Stimulated activated CD8-positive, alpha-beta memory T cell treated with anti-CD3 and anti-CD28 coated beads, Interleukin-15, amount 100 ng/mL, for 48 hours (primary cell): ENCODE measurements at places on chromosomes 7 and 10.

- DNase-seq, result no peak
Observed at GRCh38 chr10:63637901-63638327, 116.7 kb downstream of the REEP3 start.

DNA sequence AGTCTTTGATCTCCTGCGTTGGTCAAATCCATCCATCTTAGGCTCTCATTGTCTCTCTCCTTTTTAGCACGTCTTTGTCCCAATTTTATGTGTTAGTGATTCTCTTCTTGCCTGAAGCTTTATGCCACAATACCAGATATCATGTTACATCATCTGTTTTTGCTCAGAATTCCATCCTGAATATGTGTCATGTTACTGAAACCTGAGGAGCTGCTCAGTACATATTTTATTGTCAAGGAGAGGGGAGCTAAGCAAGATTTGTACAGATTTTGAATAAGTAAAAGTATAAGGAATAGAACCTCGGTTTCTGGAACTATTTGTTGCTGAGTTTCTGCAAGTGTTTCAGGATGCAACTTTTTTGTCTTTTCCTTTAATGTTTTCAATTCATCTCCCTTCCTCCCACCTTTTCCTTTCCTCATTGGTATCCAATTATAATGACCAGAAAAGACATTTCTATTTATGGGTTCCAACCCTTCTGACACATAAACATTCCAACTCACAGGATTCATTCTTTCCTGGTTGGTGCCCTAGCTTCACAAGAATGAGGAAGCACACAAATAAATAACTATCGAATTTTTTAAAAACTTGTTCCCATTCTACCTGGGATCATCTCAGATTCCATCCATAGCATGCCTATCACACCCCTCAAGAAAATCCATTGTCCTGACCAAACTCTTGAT lies 291.8 kb downstream of the CRPPA start:
- DNase-seq, result no peak

- DNase-seq, result no peak
Observed at GRCh38 chr10:27701938-27702537, 43.6 kb downstream of the MKX start.

DNA sequence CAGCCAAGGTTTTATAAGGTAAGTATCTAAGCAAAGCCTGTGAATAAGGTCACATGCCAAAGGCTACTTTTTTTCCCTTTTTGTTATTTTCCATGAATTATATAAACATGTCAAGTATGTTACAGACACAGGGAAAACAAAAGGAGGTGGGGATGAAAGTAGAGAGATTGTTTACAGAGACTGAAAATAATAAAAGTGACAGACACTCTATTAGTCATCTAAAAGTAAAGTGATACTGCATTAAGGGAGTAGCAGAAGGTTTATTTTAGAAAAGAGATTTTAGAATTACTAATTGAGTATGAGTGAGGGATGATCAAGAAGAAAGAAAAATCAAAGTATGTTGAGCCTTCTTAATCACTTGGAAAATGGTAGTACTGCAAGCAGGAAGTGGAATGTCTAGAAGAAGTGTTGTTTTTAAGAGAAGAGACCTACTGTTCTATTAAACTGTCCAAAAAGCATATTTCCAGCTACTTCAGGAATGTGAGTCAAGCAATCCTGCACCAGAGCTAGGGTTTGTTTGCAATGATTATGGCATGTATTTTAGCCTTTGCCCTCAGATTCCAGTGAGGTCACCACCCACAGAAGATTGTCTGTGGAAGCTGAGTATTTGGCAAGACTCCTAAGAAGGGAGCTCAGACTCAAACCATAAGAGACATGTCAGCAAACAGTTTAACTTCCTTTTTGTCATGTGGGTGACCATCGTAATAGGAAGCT lies 177.9 kb upstream of the PLXDC2 start:
- DNase-seq, result no peak

GRCh38 chr10:73228247-73228646 lies 18.8 kb downstream of the DNAJC9 start:
- DNase-seq, result no peak

GRCh38 chr7:48096273-48096672 lies 7.2 kb downstream of the UPP1 start:
- DNase-seq, result no peak

DNA sequence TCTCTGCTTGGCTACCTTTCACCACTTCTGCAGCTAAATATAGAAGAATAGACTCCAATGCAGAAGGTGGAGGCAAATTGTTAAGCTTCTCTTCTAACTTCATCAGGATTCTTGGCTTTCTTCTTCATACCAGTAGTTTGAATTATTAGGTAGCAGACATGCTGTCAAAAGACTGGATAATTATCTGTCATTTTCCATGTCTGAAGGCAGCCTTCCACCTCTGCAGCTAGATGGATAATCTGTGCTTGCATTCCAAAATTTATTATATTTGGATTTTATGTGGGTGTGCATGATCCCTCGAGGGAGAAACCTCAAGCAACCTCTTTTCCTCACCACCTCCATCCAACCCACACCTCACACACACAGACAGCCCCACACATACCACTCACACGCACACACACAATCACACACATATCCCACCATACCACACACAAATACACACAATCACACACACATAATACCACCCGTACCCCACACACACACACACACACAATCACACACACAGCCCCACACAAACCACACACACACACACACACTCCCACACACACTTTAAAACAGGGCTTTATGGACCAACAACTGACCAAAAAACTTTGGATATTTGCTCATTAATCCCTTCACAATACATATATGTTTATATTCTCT lies 145.0 kb downstream of the C7orf25 start:
- no peak for DNase-seq

GRCh38 chr7:38907066-38907465 lies 1.9 kb downstream of the VPS41 start:
- no peak for DNase-seq

DNA sequence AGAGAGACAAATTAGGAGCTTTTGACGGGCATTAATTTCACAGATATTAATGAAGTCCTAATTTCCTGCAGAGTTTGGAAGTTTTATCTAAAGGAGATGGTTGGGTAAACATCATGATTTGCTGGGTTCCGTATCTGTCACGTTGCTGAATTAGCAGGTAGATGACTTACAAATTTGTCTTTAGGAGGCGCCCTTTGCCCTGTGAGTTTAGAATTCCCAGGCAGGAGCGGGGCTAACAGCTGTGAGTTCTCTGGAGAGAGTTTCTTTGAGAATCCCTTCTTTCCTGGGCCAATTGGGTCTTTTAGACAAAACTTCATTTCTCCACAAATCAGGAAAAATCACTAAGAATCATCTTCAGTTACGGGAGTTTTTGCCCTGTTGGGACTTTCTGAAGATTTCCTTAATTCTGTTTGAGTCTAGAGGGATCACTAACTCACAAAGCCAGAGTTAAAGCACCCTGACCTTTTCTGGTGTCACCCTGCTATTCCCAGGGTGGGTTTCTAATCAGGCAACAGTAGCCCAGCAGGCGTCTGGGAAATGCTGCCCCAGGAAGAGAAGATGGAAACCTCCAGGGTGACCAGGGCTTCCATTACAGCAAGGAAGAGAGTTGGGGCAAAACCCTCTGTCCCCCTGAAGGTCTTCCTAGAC lies 63.7 kb downstream of the PRKCQ start:
- DNase-seq, result no peak
